Nasal cavity respiratory epithelium epithelial cell of viscerocranial mucosa (primary cell): ENCODE measurements at places on chromosomes 1 and 21. TPM values are rescaled to one million over a fixed set of nuclear protein-coding genes. Genes with fewer than 3 reads are reported as not detected.

The UBXN11 gene
- 2.1 and 3.7 TPM in 2 replicates for total RNA-seq

The PADI2 gene
- 0.14 and 1.0 TPM in 2 replicates for total RNA-seq

The CELA3B gene
- not detected in 2 replicates for total RNA-seq

The TPTE gene
- total RNA-seq = not detected in 2 replicates

The S100A10 gene
- total RNA-seq = 115 and 248 TPM in 2 replicates

The ZBTB8A gene
- 10.6 and 11.3 TPM in 2 replicates for total RNA-seq

The KISS1 gene
- total RNA-seq = not detected in 2 replicates

The MAP1LC3C gene
- total RNA-seq = not detected in 2 replicates

The LCE1B gene
- total RNA-seq = not detected in 2 replicates

The HSD11B1 gene
- 1.7 and 4.1 TPM in 2 replicates for total RNA-seq

The KIF17 gene
- 1.7 and 2.1 TPM in 2 replicates for total RNA-seq

The RGS16 gene
- 2.4 and 7.5 TPM in 2 replicates for total RNA-seq

The U2AF1 gene
- total RNA-seq = 18.1 and 40.2 TPM in 2 replicates

The ARHGAP29 gene
- total RNA-seq = 10.4 and 20.5 TPM in 2 replicates

The ZNF670 gene
- 3.6 and 6.2 TPM in 2 replicates for total RNA-seq

The FAM163A gene
- not detected in 2 replicates for total RNA-seq

The ALDH4A1 gene
- 24.6 and 31.2 TPM in 2 replicates for total RNA-seq

The RNF187 gene
- total RNA-seq = 95.7 and 207 TPM in 2 replicates

The LCE1D gene
- not detected in 2 replicates for total RNA-seq

The LCE1C gene
- 0.34 TPM in 1 of 2 replicates, not detected in the other for total RNA-seq

The CHODL gene
- total RNA-seq = under 0.01 and 0.28 TPM in 2 replicates

The B3GALT2 gene
- not detected in 2 replicates for total RNA-seq
